ENCODE measurements at places on chromosomes 12 and 14.
A peak's percentile ranks its signal among the peaks of the same experiment; 100 is the strongest.

GRCh38 chr14:20794644-20795369 is 7.8 kb downstream of the RNASE1 start:
- DNase-seq, result no peak

DNA sequence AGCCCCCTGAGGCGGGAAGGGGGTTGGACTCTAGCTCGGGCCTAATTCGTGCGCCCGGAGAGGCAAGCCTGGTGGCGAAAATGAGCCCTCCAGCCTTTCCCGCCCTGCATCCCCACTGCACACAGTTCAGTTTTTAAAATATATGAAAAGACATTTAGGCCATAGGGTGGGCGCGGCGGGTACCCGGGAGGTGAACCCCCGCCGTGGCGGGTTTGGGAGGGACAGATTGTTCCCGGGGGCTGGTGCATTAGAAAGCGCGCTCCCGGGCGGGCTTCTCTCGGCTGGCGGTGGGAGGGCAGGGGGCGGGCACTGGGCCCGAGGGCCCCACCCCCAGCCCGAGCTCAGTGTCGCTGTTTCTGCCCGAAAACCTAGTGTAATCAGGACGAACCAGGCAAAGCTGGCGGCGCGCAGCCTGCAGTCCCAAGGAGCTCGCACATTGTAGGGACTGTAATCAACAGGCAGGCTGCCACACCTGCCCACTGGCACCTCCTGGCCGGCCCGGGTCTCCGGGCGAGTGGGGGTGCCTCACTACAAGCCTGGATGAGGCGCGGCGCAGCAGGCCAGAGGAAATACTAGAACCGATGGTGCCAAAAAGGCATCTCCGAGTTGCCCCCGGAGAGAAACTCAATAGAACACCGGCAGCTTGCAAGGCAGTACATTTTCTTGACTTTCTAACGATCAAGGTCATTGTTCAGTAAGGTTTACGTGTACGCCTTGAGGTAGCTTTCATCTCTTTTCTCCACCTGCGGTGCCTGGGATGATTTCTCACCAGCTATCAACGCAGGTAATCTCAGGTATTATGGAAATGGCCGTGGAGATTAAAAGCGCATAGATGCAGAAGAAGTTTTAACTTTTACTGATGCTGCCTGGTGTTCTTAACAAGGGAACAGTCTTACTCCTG is 764 bp upstream of the SPTB start:
- DNase-seq, result peak; percentile 83

DNA sequence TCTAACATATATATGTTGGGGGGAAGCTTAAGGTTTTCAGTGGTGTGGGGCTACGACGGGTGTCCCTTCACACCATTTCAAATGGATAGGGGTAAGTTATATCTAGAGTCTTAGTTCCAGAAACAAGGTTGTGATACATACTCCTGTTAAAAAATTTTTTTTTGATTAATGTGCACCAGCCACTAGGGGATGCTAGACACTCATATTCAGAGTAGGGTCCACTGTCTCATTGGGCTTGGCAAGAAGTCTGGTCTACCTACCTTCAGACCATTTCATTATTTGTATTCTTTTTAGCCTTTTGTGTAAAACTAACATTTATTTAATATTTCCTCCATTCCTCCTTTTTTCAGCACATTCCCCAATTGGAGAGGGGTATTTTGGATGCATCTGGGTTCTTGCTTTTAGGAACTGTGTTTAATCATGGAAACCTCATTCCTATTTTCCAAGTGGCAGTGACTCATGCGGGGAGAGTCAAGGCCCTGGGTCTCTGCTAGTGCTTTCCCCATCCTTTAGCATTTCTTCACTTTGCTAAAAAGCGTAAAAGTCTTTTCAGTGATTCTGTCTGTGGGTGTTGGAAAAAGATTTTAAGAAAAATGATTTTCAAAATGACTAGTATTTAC is 33.4 kb downstream of the ANO4 start:
- peak; percentile 12 for DNase-seq

GRCh38 chr14:64416348-64416932 is 28.3 kb downstream of the MTHFD1 start:
- DNase-seq, result no peak
